ENCODE measurements at places on chromosomes 6 and 20.

DNA sequence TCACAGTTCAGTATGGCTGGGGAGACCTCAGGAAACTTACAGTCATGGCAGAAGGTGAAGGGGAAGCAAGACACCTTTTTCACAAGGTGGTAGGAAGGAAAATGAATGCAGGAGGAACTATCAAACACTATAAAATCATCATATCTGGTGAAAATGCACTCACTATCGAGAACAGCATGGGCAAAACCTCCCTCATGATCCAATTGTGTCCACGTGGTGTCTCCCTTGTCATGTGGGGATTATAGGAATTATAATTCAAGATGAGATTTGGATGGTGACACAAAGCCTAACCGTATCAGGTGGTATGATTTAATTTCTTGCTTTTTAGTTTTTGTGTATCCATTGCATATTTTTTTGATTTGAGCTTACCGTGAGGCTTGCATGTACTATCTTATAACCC, 133.2 kb upstream of the SYNCRIP start:
- no peak for DNase-seq

GRCh38 chr20:4951299-4951698, 50.0 kb downstream of the SLC23A2 start:
- DNase-seq, result no peak

DNA sequence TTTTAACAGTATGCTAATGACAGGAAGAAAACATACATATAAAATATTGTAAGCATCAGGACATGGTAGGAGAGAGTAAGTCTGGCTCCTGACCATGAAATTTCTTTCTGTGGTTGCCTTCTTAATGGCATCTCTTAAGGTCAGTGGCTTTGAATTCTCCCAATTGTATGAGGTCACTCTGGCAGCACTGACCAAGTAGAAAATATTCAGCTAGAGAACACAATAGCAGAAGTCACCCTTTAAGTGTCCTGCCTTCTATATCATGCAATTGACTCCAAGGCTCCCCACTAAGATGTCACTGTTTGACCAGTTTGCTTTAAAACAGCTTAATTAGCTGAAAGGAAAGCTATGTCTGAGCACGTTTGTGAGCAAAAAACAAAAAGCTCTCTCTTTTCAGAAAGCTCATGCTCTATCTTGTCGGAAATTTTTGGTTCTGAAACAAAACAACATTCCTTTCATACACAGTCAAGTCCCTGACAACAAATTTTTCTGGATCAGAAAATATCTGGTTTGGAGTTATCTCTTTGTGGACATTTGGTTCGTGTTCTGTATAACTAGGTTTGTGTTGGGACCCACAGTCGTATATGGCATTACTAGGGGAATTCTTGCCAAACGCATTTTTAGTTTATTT, 120.9 kb upstream of the IFNGR1 start:
- DNase-seq, result no peak

GRCh38 chr6:56101141-56101553, 146.2 kb downstream of the COL21A1 start:
- DNase-seq, result peak; percentile 26

All from CD4-positive, alpha-beta T cell treated with Interleukin-15 for 1 hour (primary cell).